ENCODE measurements at places on chromosomes 5 and 9. TPM values are rescaled to one million over a fixed set of nuclear protein-coding genes. Genes with fewer than 3 reads are reported as not detected.

- DNase-seq, result no peak
These were observed 7.5 kb downstream of the OBP2B start for GRCh38 chr9:133201424-133202144.

DNA sequence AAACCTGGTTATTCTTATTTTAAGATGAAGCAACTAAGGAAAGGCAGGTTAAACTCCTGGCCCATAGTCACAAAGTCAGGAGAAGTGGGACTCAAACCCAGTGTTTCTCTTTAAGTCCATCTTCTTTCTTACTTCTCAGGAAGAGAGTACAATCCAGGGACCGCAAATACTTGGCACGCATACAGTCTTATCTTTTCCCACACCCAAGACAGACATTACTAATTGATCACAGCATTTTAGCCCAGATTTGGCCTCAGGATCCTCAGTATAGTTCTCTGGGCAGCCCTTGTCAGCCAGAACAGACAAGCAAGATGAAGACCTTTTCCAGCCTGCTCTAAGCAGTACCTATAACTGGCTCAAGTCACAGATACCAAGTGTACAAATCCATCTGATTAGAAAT is 125.5 kb upstream of the RAI14 start:
- DNase-seq, result no peak

- DNase-seq, result peak; percentile 94
These were observed 76.3 kb downstream of the MUSK start for GRCh38 chr9:110744715-110745384.

GRCh38 chr5:60492958-60493357 is 207.0 kb downstream of the DEPDC1B start:
- no peak for DNase-seq

PDGFRB gene
- 17.1 TPM for total RNA-seq

DNA sequence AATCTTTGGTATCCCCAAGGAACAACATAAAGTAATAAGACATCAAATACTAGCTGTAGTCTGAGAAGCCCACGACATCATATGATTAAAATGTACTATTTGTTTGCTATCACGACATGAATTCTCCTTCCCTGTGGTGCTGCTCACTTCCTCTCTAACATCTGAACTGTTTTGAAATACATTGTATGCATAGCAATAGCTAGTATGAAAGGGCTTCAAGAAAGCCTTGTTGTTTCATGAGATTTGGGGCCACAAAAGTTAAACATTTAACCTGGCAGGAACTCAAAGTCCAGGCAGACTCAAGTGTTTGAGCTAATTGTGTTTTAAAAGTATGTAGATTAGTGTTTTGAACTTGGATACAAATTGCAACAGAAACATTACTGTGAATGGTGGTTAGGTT is 237.4 kb upstream of the PTGER4 start:
- DNase-seq, result no peak

GRCh38 chr5:2131196-2131595 is 248.5 kb upstream of the IRX4 start:
- no peak for DNase-seq

PDE8B gene
- total RNA-seq, result 0.33 TPM

DNA sequence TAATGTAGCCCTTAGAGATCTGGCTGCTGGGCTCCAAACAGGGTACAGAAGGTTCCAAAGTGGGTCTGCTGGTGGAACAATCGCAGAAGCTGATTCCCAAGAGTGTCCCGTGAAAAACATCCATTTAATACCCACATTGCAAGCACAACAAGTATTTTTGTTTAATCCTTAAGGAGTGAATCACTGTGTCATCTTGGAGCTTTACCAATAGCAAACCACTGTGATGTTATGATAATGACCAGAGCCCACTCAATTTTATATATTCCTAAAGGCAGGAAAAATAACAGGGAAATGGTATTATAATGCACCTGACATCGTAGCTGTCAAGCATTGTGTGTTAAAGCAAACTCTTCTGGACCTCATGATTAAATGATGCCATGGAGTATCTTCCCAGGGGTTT is 291.9 kb downstream of the FBXL7 start:
- DNase-seq, result no peak

INSYN2B gene
- total RNA-seq, result 0.17 TPM

SLC45A2 gene
- total RNA-seq, result not detected
